ENCODE measurements at places on chromosomes 11 and 22.

DNA sequence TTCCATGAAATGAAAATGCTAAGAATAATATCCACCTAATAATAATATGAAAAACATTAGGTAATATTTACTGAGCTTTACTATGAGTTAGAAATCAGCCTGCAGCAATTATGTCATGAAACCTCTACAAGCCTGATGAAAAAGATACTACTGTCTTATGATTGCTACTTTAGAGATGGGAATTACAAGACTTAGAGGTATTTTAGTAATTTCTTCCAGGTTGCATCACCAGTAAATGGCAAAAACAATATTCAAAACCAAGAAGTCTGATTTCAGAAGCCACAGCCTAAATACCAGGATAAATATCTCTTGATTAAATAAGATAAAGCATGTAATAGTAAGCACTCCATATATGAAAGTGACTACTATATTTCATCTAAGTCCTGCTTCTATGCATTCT lies 13.8 kb downstream of the OR5B21 start:
- DNase-seq, result no peak

DNA sequence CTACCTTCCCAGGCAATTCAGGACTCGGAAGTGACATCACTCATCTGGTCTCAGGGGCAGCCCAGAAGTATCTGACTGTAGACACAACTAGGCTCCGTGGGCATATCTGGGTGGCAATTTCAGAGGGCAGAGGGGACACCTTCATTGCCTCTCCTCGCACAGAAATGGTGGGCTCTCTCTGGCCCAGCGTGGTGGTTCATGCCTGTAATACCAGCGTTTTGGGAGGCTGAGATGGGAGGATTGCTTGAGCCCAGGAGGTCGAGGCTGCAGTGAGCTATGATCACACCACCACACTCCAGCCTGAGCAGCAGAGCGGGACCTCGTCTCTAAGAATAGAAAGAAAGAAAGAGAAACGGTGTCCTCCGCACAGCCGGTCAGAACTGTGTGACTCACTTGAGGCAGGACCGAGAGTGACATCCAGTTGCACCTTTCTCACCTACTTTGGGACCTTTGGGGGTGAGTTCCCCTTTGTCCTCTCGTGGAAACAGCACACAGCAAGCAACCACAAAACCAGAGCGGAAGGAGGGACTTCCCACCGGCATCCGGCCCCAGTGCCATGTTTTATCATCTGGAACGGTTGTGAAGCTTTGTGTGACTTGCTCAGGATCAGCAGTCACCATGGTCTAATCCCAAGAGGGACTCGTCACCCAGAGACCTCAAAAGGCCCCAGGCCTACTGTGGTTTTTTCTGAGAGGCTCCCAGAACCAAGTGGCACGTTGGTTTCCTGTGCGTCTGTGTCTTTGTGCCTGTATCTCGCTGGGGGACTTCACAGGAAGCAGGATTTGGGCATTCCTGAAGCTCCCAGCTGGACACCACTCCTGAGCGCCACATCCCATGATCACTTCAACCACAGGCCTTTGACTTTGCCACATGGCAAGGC lies 38.4 kb upstream of the EMID1 start:
- no peak for DNase-seq

DNA sequence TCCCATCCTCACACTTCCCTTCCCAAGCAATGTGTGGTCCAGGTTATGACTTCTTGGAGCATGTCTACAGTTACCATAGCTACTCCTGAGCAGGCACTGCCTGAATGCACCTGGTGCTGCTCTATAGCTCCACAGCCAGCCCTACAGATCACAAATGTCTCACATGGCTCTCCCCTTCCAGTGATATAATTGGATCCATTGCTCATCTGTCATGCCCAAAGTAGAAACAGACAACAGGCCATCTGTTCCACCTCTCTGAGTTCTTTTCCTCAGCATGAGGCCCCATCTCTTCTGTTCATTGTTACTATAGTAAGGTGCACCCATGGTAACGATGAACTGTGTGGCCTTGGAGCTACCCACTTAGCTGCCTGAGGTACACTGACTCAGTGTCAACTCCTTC lies 320.3 kb upstream of the ZC3H12C start:
- DNase-seq, result no peak

GRCh38 chr11:94774345-94774744 lies 6.2 kb downstream of the AMOTL1 start:
- no peak for DNase-seq

- DNase-seq, result no peak
Observed at GRCh38 chr11:3086114-3086513, 28.9 kb upstream of the CARS1 start.

DNA sequence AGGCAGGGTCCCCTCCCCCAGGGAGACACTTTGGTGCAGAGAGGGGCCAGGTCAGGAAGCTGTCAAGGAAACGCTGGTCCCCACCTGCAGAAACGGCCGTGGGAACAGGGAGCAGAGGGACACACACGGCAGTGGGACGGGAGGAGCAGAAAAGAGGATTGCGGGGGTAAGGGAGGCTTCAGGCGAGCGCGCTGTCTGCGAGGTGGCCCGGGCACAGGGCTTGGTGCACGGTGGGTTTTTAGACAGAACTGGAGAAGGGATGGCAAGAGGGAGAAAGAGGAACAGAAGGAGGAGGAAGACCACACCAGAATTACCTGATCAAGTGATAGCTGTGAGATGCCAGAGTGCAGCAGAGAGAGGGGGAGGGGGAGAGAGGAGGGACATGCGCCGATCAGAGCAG lies 6.0 kb upstream of the KLHL35 start:
- DNase-seq, result no peak

DNA sequence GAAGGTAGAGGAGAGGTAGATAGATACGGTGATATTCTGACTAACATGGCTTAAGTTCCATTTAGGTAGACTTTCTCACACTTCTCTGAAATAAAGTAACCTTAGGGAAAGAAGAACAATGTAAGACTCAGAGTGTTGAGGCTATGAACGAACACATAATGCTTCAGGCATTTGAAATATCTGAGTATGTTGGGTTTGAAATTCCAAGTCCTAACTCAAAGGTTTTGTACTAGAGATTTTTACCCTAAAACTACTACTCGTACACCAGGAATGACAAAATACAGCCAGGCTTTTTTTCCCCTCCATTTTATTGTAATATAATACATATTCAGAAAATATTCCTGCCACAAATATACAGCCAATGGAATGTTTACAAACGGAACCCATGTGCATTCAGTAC lies 592.6 kb downstream of the ETS1 start:
- DNase-seq, result peak; percentile 64

Measured in astrocyte of the spinal cord (primary cell).